Naive thymus-derived CD8-positive, alpha-beta T cell (primary cell): ENCODE measurements at places on chromosomes 7 and 10. TPM values are rescaled to one million over a fixed set of nuclear protein-coding genes. Genes with fewer than 3 reads are reported as not detected.

- DNase-seq: no peak
Observed at GRCh38 chr7:19665399-19666008, 43.3 kb downstream of the POLR1F start.

The GPR15LG gene
- not detected for polyA plus RNA-seq

GRCh38 chr10:29836396-29836795 is 201.6 kb upstream of the SVIL start:
- no peak for DNase-seq

The GATA3 gene
- polyA plus RNA-seq: 27.7 TPM

DNA sequence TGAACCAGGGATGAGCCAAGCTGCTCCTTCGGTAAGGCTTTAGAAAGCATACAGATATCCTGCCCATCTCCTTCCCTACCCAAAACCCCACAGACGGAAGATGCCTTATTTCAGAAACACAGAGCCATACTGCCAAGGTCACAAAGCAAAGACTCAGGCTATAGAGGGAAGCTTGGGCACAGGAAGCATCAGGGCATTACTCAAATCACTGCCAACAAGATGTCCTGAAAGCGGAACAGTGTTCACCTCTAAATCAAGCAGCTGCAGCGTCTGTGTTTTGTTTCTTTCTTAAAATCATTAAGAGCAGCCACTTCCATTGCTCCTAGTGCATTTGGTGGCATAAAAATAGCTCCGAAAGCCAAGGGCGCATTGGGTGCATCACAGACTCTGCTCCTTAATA is 307.3 kb downstream of the SORCS1 start:
- no peak for DNase-seq

GRCh38 chr10:82284180-82284579 is 409.2 kb downstream of the NRG3 start:
- no peak for DNase-seq

GRCh38 chr10:110774069-110775019 is 97.4 kb upstream of the PDCD4 start:
- DNase-seq: no peak

DNA sequence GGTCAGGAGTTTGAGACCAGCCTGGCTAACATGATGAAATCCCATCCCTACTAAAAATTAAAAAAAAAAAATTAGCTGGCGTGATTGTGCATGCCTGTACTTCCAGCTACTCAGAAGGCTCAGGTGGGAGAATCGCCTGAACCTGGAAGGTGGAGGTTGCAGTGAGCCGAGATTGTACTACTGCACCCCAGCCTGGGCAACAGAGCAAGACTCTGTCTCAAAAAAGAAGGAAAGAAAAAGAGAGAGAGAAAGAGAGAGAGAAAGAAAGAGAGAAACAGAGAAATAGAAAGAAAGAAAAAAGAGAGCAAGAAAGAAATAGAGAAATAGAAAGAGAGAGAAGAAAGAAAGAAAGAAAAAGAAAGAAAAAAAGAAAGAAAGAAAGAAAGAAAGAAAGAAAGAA is 292.8 kb upstream of the KLF6 start:
- DNase-seq: no peak

GRCh38 chr10:72218325-72218724 is 2.2 kb upstream of the ASCC1 start:
- no peak for DNase-seq

- no peak for DNase-seq
Observed at GRCh38 chr7:117597755-117598154, 117.9 kb downstream of the CFTR start.

GRCh38 chr7:127665922-127666321 is 13.9 kb downstream of the SND1 start:
- no peak for DNase-seq

DNA sequence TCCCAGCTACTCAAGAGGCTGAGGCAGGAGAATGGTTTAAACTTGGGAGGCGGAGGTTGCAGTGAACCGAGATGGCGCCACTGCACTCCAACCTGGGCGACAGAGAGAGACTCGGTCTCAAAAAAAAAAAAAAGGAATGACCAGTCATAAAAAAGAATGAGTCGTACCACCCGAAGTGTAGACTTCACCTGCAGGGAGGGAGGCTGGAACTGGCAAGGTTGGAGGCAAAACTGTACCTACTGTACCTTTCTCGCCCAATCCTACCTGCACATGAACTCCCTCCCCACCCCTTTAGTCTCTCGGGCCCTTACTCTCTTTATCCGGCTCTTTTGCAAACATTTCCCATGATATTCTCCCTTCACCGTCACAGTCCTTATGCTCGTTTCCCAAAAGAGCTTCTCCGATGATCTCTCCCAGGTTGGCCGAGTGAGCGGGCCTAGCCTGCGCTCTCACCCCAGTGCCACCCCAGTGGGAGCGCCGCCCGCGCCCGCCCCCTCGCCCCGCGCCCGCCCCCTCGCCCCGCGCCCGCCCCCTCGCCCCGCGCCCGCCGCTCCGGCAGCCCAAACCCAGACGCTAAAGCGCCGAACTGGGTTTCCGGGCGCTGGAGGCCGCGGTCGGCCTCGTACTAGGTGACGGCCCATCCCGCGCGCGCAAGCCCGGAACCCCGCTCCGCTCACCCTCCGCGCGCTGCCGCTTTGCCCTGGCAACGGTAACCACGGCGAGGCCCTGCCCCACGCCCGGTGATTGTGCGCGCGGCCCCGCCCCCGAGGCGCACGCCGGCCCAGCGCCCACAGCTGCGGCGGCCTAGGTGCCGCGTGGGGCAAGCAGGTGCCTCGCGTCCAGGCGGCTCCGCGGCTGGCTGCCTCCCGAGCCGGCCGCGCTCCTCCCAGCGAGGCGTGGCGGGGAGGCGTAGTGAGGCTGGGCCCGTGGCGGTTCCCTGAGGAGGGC is at the start of gene SMKR1:
TSS of gene SMKR1 (plus strand) at position 772 of the 948 bp plus-strand sequence. CDS start 294 bp downstream, outside the sequence.
- DNase-seq: peak; percentile 93

The MMP21 gene
- not detected for polyA plus RNA-seq

The ATG9B gene
- 24.7 TPM for polyA plus RNA-seq

GRCh38 chr7:150515248-150516147 is 826 bp downstream of the GIMAP7 start:
- DNase-seq: no peak

The PIP gene
- polyA plus RNA-seq: not detected

GRCh38 chr7:8160779-8161345 is 101.1 kb downstream of the ICA1 start:
- no peak for DNase-seq

DNA sequence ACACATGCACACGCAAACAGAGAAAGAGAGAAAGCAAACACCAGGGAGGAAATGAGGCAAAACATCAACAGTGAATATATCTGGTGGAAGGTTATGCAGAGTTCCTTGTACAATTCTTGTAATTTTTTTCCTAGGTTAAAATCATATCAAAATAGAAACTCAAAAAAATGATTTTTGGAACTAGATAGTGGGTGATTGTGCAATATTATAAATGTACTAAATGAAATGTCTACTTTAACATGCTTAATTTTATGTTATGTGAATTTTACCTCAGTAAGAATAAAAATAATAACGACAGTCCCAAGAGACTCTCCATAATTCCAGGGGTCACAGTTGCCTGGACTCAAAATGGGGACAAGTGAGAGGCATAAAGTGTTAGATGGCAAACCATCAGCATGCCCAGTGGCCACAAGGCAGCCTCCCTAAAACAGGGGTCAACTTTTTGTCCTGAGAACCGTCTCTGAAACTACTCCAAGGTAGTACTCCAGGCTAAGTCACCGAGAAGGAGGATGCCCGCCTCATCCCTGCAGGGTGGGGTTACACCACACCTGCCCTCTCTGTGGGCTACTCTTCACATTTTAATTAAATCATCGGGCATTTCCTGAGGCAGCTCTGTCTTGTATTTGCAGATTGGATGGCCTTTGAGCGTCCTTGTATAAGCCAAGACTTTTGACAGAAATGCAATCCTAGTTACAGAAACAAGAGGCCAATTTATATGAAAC is 267.7 kb downstream of the ELMO1 start:
- no peak for DNase-seq

- DNase-seq: no peak
Observed at GRCh38 chr7:68529221-68529620, 1069.1 kb upstream of the AUTS2 start.

DNA sequence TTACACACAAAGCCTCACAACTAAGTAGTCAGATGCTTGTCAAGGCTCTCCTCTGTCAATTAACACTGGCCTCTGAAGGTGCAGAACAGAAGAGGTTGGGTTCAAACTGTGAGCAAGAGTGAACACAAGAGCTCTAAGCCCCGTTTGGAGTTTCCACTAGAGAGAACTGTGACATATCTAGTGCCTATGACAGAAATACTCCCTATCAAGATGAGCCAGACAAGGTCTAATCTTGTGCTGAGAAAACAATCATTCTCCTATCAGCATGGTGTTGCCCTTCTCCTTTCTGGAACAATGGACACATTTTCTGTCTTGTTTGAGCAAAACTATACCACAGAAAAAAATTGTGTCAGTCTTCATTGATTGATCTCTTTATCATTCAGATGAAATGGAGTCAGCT is 62.4 kb upstream of the CCDC71L start:
- no peak for DNase-seq

DNA sequence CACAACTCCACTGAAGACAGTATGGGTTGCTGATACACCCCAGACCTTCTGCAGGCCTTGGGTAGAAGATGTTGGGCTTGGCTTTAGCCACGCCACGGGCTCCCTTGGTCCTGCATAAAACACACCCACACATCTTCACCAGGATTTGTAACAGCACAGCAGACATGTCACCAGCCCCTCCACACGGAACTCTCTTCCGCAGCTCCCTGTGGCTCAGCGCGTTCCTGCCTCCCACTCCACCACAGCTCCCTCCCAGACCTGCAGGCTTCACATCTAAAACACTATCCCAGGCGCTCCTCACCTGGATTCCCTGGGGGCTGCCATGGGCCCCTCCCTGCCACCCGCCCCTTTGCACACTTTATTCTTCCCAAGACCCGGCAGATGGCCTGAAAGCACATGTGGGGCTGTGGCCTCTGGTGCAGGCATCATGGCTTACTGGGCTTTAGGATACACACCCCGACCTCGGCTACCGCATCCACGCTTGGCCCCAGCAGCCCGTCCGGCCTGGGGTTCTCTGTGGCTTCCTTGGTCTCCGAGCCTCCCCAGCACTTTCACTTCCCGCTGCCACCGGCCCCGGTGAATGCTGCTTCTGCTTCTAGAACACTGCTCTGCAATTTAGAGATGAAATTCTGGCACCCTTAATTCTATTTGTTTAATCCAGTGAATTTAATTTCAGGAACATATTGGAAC is 432.9 kb downstream of the DNAJB6 start:
- peak; percentile 21 for DNase-seq

DNA sequence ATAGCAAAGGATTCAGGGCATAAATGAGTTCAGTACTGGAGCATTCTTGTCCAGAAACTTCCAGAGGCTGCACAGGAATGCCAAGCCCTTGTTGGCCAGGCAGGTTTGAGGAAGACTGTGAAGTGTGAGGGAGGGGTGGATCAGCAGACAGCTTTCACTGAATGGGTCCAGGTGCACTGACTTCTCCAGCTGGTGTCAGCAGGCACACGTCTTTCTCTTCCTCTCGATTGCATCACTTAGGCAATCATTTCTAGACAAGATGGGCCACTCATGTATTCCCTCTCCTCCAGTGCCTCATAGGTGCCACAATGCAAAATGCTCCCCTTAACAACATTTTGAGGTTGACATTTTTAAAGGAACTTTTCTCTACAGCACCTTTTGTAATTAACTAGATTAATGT is 15.6 kb upstream of the PLEKHS1 start:
- no peak for DNase-seq

DNA sequence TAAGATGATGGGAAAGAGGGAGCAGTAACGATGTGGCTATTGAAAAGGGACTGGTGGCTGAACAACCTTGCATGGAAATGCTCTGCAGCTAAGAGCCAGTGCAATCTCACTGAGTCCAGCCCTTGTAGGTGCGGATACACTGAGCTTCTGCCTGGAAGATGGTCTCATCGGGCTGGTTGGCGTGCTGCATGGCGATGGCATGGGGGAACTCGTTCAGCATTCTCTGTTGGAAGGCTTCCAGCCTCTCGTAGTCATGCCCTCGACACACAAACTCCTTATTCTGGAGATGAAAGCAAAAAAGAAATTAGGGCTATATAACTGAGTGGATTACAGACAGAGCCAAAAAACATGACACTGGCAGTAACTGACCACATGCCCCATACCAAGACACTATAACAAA is 197.8 kb upstream of the IMMP2L start:
- DNase-seq: no peak

DNA sequence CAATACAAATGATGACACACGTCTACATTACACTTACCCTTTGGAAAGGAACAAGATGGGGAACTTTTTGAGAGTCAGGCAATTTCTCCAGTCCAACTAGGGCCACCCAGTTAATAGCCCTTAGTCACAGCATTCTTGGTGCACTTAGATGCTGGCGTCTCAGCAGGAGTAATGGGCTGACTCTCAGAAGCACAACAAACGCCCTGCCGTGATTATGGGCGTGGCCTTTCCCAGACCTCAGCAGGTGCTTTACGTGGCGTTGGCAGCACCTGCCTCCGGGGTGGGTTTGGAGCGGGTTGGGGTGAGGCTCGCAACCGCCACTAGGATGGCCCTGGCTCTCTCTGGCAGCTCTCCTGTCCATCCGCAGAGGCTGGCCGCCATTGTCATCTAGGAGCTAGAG is 147.6 kb upstream of the SHH start:
- no peak for DNase-seq

GRCh38 chr10:19656420-19657042 is 159.7 kb upstream of the PLXDC2 start:
- no peak for DNase-seq

The WNT16 gene
- not detected for polyA plus RNA-seq

DNA sequence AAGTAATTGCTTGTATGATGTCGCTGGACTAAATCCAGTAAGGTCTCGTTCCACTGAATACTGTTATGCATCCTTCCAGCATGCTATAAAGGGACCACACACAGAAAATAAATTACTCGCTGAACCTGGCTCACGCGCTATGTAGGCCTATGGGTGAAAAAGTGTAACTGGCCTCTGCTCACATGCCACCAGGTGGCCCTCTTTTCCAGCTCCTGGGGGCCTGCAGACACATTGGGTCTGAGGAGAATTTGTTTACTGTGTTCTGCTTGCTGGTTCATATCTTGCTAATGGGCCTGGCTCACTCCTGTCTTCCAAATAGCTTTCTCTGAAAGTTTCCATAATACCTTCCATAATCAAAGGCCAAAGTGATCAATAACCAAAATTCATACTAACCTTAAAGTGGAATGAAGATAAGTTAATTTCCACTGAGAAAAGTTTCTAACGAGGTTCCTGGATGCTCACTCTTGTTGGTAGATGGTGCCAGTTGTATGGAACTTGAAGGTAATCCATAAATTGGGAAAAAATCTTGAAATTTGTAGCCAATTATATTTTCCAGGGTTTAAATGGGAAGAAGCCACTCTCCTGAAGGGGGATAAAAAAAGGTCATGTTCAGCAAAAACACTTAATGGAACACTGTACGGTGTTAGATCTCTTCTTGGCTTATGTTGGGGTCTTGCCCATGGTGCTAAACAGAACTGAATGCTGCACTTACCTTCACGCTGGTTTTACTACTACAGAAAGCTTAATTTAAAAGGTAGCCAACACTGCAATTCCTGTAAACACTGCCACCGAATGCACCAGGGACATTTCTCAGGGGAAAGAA is 27.0 kb upstream of the ZPBP start:
- DNase-seq: peak; percentile 5

The SLC26A5 gene
- not detected for polyA plus RNA-seq

The SPDYE11 gene
- 0.14 TPM for polyA plus RNA-seq
